ENCODE measurements at places on chromosomes 4 and X.

DNA sequence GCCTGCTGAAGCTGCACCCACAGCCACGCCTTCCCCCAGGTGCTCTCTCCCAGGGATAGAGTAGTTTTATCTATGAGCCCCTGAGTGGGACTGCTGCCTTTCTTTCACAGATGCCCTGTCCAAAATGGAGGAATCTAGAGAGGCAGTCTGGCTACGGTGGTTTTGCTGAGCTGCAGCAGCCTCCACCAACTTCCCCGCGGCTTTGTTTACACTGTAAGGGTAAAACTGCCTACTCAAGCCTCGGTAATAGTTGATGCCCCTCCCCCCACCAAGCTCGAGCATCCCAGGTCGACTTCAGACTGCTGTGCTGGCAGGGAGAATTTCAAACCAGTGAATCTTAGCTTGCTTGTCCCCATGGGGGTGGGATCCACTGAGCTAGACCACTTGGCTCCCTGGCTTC, 84.5 kb downstream of the PRKG2 start:
- no peaks in the 10 kb centered on the region for H3K4me1 ChIP-seq
- H3K4me3 ChIP-seq: no peak overlapping the region
- no peaks in the 10 kb centered on the region for H3K36me3 ChIP-seq
- no peaks in the 10 kb centered on the region for H3K27me3 ChIP-seq

DNA sequence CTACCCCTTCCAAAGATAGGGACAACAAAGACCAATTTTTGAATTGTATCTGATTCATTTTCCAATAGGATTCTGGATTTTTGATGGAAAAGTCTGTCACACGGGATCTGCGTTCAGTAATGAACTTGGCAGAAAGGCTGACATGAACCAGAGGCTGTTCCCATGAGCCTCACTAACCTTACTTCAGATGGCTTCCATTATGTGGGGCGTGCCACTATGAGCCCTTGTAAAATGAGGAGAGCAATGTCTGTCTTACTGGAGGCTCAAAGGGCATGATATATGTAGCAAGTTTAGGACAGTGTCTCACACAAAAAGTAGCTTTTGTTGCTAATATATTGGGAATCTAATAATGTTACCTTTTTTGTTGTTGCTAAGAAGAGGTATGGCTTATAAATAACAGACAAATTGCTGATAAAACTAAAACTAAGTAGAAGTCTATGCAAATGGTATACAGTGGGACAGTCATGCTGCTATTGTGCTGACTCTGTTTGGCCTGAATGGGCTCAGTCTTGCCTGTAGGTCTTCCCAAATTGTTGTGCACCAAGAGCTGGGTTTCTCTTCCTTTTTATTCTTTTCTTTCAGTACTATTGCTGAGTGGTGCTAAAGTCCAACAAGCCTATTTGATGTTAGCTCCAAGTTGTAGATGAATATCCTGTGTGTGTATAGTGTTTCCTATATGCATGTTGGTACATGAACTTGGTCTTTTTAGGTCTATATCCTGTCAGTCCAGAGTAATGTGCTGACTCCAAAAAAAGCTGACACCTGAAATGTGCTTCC, 132.1 kb downstream of the SPRY1 start:
- H3K36me3 ChIP-seq: no peaks in the 10 kb centered on the region
- no peaks in the 10 kb centered on the region for H3K27me3 ChIP-seq
- no peak overlapping the region for H3K27ac ChIP-seq
- H3K4me1 ChIP-seq: no peaks in the 10 kb centered on the region
- no peak for DNase-seq
- H3K4me3 ChIP-seq: no peak overlapping the region

DNA sequence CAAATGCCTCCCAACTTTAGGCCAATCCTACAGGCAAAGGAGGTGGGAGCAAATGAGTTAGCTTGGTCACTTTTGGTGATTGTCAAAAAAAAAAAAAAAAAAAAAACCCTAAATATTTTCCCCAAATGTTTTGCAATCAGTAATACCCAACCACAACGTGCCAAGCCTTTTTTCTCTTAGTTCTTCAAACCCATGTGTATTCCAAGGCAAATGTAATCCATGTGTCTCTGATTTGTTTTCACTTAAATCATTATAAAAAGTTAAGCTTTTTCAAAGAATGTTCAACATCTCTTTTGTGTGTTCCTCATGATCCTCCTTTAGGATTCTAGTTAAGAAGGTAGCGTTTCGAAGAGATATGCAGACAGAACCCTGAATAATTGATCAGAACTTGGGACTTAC, 328.4 kb downstream of the PAPSS1 start:
- H3K27me3 ChIP-seq: no peaks in the 10 kb centered on the region
- H3K4me3 ChIP-seq: no peak overlapping the region
- H3K4me1 ChIP-seq: no peaks in the 10 kb centered on the region
- no peak for DNase-seq

DNA sequence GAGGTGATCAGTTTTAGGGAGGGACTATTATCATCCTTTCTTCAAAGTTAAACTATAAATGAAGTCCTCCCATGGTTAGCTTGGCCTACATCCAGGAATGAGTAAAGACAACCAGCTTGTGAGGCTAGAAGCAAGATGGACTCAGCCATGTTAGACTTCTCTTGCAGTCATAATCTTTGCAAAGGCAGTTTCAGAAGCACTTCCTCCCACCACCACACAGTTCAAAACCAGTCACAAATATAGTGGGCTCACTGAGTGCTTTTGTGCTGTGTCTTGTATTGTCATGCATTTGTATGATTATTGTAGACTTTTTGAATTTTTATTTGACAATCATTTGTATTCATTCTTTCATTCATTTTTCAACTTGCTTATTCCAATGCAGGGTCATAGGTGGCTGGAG, 204.5 kb downstream of the ZNF674 start:
- H3K36me3 ChIP-seq: no peaks in the 10 kb centered on the region
- no peaks in the 10 kb centered on the region for H3K27me3 ChIP-seq
- no peak overlapping the region for H3K27ac ChIP-seq
- no peak overlapping the region for H3K4me3 ChIP-seq
- no peak for DNase-seq
- no peaks in the 10 kb centered on the region for H3K4me1 ChIP-seq

GRCh38 chrX:9464435-9465371, at the start of gene TBL1X:
Gene TBL1X, plus strand, starts transcription at chrX:9465058. Its CDS starts 188,529 bp downstream, at chrX:9653587.
- 0 out of 2 replicates have a peak, but pooled peaks cover 7% of the 10 kb centered on the region for H3K36me3 ChIP-seq
- peak within 1 kb of the TSS; percentile 87 for H3K4me3 ChIP-seq
- peak within 1 kb of the TSS; percentile 56 for H3K27ac ChIP-seq
- peaks cover 17% of the 10 kb centered on the region for H3K4me1 ChIP-seq
- H3K27me3 ChIP-seq: no peaks in the 10 kb centered on the region

DNA sequence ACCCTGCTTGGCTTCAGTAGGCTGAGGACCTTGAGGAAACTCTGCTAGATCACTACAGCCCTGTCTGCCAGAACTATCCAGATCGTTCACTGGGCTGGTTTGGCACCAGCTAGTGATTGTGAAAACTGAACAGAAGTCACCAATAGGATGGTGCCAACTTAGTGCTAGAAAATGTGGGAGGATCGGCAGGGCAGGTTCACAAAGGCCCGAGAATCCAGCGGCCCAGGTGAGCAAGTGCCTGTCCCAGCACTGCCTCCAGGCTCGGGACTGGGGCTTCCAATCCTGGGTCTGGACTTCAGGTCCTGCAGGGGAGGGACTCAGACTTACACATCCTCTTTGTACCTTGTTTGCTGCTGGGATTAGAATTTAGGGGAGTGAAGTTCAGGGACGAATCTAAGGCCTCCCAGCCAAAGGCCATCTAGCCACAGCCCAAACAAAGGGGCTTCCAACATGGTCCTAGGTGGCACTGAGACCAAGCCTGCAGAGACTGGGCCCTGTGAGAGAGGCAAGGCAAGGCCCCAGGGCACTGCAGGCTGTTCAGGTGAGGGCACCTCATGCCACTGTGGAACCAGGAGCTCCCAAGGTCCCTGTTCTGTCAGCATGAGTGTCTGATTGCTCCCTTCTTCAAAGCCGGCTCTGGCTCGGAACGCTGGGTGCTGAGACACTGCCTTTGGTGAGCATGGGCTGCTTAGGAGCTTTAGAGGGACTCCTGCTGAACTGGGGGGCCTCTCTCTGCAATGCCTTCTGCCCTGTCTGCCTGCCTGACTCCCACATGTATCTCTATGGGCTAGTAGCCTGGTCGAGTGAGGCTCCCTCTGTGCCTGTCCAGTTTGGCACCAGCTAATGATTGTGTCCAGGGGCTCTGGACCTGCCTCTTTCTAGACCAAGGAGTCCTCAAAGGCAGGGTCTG, 20.7 kb upstream of the ZNF185 start:
- no peaks in the 10 kb centered on the region for H3K36me3 ChIP-seq
- H3K4me3 ChIP-seq: no peak overlapping the region
- DNase-seq: no peak
- no peaks in the 10 kb centered on the region for H3K4me1 ChIP-seq
- H3K27ac ChIP-seq: no peak overlapping the region
- no peaks in the 10 kb centered on the region for H3K27me3 ChIP-seq

GRCh38 chr4:992297-993110, 700 bp downstream of the SLC26A1 start:
- no peaks in the 10 kb centered on the region for H3K4me1 ChIP-seq
- DNase-seq: no peak
- H3K4me3 ChIP-seq: no peak overlapping the region
- H3K27ac ChIP-seq: no peak overlapping the region
- H3K27me3 ChIP-seq: no peaks in the 10 kb centered on the region

- no peaks in the 10 kb centered on the region for H3K36me3 ChIP-seq
- H3K4me3 ChIP-seq: no peak overlapping the region
- DNase-seq: no peak
- no peaks in the 10 kb centered on the region for H3K4me1 ChIP-seq
- no peaks in the 10 kb centered on the region for H3K27me3 ChIP-seq
Observed at GRCh38 chrX:132671229-132671641, 182.4 kb upstream of the MBNL3 start.

DNA sequence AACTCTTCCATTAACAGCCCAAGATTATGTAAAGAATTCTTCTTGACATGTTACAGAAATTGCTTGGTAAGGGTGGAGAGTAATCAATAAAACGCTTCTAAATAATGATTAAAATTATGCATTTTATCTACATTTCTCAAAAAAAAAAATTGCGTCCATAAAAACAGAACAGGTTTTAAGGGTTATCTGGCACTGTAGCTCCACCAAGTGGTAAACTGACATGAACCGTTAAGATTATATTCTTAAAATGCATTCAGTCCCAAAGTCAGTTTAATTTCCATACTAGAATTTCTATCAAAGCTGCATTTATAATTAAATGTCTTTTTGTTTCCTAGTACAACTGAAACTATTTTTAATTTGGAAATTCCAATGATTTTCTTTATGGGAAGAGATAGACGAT, 214.0 kb upstream of the UGT8 start:
- peaks cover 14% of the 10 kb centered on the region for H3K4me1 ChIP-seq
- H3K27ac ChIP-seq: no peak overlapping the region
- H3K4me3 ChIP-seq: no peak overlapping the region
- no peaks in the 10 kb centered on the region for H3K27me3 ChIP-seq
- no peaks in the 10 kb centered on the region for H3K36me3 ChIP-seq

DNA sequence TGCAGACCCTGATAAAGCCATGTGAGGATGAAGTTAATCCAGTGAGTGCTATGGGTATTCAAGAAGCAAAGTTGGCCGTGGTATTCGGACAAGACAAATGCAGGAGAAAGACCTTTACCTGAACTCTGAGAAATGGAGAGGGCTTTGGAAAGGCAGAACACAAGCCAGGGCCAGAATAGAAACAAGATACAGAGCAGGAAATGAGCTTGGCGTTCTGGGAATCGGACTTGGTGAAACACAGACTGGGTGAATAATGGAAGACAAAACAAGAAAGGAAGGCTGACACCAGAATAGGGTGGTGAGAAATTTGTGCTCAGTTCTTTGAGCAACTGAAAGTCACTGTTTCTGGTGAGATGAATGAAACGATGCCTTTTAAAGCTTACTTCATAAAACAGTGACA, 83.3 kb downstream of the VEGFC start:
- no peaks in the 10 kb centered on the region for H3K36me3 ChIP-seq
- H3K27me3 ChIP-seq: no peaks in the 10 kb centered on the region
- H3K27ac ChIP-seq: no peak overlapping the region
- no peak for DNase-seq
- H3K4me1 ChIP-seq: no peaks in the 10 kb centered on the region

DNA sequence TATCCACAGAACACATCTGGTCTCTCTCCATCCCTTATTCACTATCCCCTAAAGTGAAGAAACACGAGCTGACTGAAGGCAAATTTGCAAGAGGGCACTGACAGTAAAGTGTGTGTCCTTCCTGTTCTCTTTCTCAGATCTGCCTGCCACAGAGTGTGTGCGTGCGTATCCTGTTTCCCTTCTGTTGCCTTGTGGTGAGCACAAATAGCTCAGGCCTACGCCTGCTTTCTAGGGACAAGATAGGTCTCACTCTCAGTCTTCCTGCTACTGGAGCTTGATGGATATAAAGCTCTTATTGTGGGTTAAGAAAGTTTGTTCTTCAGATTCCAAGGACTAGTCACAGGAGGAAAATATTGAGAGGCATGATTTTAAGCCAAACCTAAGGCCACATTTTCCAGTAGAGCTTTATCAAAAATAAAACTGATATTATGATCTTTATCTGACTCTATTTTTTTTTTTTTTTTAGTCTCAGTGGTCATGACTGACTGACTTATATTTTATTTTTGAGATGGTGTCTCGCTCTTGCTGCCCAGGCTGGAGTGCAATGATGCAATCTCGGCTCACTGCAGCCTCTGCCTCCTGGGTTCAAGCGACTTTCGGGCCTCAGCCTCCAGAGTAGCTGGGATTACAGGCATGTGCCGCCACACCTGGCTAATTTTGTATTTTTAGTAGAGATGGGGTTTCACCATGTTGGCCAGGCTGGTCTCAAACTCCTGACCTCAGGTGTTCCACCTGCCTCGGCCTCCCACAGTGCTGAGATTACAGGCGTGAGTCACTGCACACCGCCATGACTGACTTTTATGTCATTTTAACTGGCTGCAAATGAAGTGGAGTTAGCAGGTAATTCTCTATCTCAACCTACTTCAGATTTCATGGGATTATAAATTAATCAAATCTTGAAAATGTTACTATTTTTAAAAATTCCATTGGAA, 140.3 kb upstream of the SH3RF1 start:
- H3K4me1 ChIP-seq: 0 out of 2 replicates have a peak, but pooled peaks cover 3% of the 10 kb centered on the region
- DNase-seq: peak; percentile 57
- H3K4me3 ChIP-seq: no peak overlapping the region
- no peak overlapping the region for H3K27ac ChIP-seq
- H3K36me3 ChIP-seq: no peaks in the 10 kb centered on the region

- H3K4me1 ChIP-seq: no peaks in the 10 kb centered on the region
- peak; percentile 76 for DNase-seq
- peak overlapping the region; percentile 32 for H3K4me3 ChIP-seq
- no peak overlapping the region for H3K27ac ChIP-seq
- no peaks in the 10 kb centered on the region for H3K36me3 ChIP-seq
Observed at GRCh38 chr4:157978680-157979361, 194.0 kb downstream of the GASK1B start.

DNA sequence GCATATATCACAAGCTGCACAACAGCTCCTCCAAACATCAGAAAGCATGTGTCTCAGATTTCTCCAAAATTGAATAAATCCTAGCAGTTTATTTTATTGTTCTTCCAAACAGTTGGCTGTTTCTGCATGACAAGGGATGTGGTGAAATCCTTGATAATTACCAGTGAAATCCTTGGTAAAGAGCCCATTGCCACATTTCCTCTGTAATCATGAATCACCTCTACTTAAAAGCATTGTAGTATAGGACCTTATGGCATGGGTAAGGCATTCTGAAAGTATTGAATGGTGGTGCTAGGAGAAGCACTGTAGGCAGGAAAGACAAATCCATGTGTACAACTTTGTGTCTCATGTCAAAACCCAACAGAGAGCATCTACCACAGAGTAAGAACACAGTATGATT, 135.8 kb upstream of the NDST3 start:
- H3K27me3 ChIP-seq: no peaks in the 10 kb centered on the region
- no peaks in the 10 kb centered on the region for H3K36me3 ChIP-seq
- DNase-seq: no peak
- H3K4me3 ChIP-seq: no peak overlapping the region
- H3K27ac ChIP-seq: no peak overlapping the region

Data from SJCRH30 (cell line).